HT1080 (cell line): ENCODE measurements at places on chromosomes 11 and 22. TPM values are rescaled to one million over a fixed set of nuclear protein-coding genes. Genes with fewer than 3 reads are reported as not detected.

DNA sequence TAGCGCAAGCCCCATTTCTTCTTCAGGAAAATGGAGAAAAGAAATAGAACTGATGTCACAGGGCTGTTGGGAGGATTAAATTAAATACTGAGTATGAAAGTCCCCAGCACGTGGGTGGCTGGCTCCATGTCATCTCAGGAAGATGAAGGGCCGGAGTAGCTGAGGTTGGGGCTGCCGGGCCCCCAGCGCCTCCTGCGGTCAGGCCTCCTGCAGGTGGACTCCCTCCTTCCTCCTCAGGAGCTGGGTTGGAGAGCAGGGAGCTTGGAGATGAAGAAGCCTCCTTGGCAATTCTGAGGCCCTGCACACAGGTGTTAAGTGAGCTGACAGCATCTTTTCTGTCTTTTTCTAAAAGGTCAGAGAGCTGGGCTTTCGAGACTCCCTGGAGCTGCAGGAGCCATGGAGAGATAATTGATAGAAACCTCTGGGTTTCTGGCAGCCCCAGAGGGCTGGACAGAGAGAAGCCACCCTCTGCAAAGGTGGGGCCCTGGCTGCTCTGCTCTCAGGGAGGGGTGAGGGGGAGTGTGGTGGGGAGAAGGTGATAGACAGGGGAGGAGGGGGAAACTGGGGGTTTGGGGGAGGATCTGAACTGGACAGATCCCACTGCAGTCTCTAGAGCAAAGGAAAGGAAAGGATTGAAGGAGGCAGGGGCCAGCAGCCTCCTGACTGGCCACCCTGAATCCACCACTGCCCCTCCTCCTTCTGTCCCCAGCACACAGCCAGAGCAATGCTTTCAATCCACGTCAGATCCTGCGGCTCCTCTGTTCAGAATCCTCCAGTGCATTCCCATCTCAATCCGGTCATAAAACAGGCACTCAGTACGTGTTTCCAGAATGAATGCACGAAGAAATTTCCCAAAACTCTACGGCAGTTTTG is 210.8 kb downstream of the CEP164 start:
- DNase-seq, result no peak

DNA sequence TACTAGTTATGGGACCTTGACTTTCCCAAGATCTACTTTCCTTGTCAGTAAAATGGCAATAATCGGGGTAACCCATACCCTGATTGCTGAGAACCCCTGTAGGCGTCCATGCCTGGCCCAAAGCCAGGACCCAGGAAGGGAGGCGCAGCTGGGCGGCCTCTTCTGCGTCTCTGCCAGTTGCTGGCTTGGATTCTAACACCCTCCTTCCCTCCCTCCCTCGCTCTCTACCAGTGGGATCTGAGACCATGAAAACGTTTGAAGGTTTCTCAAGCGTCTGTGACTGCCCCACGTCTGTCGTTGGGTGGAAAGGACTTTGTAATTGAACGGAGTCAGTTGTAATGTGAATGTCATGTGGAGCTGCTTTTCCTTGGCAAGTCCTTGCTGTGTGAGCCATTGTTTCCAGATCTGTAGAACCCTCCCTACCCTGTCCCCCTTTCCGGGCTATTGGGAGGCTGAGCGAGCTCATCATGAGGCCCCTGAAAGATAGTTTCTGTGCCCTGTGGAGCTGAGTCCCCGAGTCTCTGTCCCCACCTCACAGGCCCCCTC is 47.8 kb downstream of the PARVB start:
- DNase-seq, result no peak

GRCh38 chr11:114586797-114587196 is 8.8 kb downstream of the NXPE4 start:
- peak; percentile 28 for DNase-seq

GRCh38 chr11:8063324-8063723 is 17.7 kb upstream of the TUB start:
- DNase-seq, result no peak

DNA sequence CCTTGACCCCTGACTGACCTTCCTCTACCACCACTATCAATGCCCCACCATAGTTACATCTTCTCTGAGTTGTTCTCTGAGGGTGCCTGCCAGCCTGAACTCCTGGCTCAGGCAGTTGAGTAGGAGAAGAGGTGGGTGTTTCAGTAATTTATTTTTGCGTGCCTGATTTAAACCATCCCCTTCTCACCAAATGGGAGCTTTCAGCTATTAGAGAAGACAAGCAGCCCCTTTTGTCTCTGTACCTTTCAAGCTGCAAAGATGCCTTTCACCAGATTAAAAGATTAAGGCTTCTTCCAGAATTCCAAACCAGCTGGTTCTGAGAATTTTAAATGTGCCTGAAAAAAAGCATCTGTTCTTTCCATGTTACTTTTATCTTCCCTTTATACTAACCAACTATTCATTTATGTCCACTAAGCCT is 223.8 kb downstream of the FAM76B start:
- no peak for DNase-seq

GRCh38 chr22:19942157-19943081 is 801 bp upstream of the TXNRD2 start:
- DNase-seq, result no peak

- DNase-seq, result no peak
Observed at GRCh38 chr11:19392847-19393518, 152.2 kb upstream of the E2F8 start.

OR51E1 gene
- not detected in 2 replicates for total RNA-seq

TMEM151A gene
- total RNA-seq, result not detected in 2 replicates

KCNJ1 gene
- not detected in 2 replicates for total RNA-seq

ARL14EP gene
- 20.3 and 22.8 TPM in 2 replicates for total RNA-seq

MMP12 gene
- not detected in 2 replicates for total RNA-seq

FXYD6 gene
- total RNA-seq, result 0.87 and 1.1 TPM in 2 replicates
